ENCODE measurements at places on chromosomes 6 and 20.

DNA sequence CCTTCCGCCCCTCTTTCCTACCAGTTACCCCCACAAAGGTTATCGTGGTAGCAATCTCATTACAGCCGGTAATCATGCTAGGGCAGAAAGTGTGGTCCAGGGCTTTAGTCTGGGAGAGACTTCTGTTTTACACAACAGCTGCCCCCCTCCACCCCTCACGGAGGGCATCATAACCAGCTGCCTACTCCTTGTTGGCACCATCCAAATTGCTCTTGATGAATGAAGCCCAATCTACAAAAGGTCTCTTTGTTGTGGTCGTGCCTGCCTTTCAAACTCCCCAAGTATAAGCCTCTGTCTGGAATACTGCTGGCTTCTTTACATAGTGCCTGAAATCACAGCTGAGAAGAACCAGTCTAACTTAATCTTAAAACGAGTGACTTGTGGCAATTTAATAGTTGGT, 157.9 kb downstream of the INSM1 start:
- DNase-seq: no peak

GRCh38 chr20:38207621-38208020, 42.6 kb upstream of the TGM2 start:
- DNase-seq: no peak

DNA sequence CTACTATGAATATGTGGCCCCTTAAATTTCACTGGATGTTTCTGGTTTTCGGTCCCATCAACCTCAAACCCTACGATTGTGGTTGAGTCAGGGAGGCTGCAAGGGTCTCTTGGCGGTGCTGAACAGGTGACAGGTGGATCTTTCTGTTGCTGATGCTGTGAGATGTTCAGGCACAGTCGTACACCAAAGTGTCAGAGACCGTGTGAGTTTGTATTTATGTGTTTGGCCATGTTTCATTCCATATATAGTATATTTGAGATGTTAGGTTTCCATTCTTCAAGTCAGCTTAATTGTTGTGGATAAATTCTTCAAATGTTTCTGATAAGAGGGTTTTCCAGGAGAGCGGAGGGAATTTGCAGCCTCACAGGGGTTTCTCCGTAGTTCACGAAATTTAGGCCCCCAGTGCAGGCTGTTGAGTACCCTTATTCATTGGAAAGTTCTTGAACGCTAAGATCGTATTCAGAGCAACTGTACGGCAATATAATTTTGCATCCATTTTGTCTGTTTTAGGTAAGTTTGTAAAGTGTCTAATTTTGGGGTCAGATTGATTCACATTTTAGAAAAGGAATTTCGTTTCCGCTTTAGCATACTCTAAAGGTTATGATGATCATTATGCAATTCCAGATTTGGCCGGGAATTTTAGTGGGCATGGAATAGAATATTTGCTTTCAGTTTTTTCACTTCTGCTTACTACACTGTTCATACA, 1.2 kb downstream of the TAB2 start:
- DNase-seq: no peak

- no peak for DNase-seq
Observed at GRCh38 chr6:3648724-3649123, 102.8 kb downstream of the PXDC1 start.

DNA sequence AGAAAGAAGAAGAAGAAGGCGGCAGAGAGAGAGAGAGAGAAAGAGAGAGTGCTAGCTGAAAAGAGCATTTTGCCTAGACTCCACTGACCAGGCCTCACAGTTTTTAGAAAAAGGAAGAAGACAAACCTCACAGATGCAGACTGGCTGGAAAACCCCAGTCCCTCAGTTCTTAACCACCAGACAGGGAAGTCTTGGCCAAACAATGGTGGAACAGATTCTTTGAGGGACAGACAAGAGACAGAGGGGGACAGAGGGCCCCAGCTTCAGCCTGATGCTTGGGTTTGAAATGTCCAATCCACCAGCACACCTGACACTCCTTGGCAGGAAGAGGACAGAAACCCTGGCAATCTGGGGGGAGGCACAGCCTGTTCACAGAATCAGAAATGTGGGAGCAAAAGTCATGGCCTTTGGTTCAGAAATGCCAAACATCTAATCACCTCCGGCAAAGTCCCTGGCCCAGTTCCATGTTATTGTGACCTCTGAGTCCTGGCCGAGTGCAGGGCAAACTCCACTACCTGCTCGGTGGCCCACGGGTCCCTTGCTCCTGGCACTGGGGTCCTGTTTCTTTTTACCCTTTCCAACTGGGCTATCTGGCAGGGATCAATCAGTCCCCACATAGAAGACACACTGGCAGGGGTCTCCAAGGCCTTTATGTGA, 235.2 kb downstream of the LY86 start:
- DNase-seq: no peak

DNA sequence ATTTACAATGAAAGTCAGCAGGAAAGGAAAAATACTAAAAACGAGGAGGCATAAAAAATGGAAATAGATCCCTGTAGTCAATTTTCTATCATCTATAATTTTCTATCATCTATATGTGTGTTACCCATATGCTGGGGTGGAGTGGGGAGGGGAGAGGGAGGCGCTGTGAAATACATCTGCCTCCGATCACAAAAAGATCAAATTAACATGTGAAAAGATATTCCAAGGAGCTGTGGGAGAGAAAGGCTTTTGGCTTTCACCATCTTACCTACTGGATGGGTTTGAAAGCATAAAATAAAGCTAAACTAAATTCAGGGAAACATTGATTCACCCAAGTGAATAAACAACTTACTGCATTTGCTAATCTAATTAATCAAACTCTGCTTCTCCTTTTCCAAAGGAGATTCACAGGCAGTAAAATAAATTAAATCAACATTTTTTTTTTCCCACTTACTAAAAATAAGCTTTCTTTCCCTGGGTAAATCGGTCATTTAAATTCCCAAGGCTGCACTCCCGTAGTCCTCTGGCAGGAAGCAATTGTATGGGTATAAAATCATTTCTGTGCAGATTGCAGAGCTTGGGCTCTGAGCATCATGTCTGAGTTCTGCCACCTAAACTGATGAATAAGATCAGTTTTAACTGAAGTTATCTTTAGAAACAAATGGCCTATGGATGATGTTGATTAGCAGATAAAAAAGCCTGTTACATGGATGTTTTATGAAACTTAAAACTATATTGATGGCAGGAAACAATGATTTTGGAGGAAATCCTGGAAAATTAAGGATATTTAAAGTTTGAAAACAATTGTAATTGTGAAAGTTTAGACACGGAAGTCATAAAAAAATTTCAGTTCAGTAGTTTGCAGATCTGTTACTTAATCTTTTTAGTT, 147.9 kb downstream of the SOX4 start:
- DNase-seq: no peak

GRCh38 chr6:154526996-154527395, 16.5 kb upstream of the CNKSR3 start:
- no peak for DNase-seq

DNA sequence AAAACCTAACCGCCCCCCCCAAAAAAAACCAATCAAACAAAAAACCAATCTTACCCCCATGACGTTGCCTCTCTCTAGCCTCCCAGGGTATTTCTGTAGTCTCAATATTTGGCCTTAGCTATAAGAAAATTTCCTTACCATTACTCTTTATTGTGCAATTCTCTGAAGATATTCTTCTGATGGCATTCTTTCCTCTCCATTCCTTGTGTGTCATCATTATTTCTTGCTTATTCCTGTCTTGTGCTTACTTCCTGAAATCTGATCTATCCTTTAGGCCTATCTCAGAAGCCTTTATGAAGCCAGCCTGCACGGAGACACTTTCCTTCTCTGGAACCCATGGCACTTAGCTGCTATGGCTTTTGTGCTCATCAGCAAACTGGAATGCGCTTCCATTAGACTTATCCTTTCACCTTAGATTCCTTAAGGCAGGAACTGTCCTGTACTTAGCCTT, 65.9 kb upstream of the DDR1 start:
- no peak for DNase-seq

GRCh38 chr6:2819115-2819514, 22.5 kb downstream of the SERPINB1 start:
- DNase-seq: no peak

GRCh38 chr20:5197270-5197827, 70.5 kb downstream of the CDS2 start:
- DNase-seq: no peak

GRCh38 chr20:61306937-61307475, 54.9 kb downstream of the CDH4 start:
- DNase-seq: no peak

DNA sequence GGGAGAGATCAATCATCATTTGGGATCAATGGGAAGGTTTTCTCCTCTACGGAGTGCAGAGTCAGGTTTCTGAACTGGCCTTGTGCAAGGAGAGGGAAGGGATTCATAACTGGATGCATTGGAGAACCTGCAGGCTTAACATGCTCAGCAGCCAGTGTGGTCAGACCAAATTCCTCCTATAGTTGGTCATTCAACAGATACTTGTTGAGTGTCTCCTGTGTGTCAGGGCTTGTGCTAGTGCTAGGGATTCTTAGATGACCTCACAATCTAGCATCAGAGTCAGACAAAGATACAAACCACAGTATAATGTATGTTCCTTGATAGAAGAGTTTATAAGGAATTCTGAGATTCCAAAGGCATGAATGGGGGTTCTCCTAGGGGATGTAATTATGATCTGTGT, 23.9 kb downstream of the RALY start:
- no peak for DNase-seq
